Activated CD4-positive, alpha-beta T cell treated with anti-CD3 and anti-CD28 coated beads, Interleukin-2, amount 10 ng/mL, durations not matched to agents 7 days and 5 days (primary cell): ENCODE measurements at places on chromosomes 13 and 19. TPM values are rescaled to one million over a fixed set of nuclear protein-coding genes. Genes with fewer than 3 reads are reported as not detected.

GRCh38 chr13:110217085-110217484 is 89.9 kb downstream of the COL4A1 start:
- no peak for DNase-seq
- H3K27ac ChIP-seq: no peak overlapping the region
- no peaks in the 10 kb centered on the region for H3K36me3 ChIP-seq
- no peak overlapping the region for H3K4me3 ChIP-seq
- peaks cover 22% of the 10 kb centered on the region for H3K27me3 ChIP-seq

DNA sequence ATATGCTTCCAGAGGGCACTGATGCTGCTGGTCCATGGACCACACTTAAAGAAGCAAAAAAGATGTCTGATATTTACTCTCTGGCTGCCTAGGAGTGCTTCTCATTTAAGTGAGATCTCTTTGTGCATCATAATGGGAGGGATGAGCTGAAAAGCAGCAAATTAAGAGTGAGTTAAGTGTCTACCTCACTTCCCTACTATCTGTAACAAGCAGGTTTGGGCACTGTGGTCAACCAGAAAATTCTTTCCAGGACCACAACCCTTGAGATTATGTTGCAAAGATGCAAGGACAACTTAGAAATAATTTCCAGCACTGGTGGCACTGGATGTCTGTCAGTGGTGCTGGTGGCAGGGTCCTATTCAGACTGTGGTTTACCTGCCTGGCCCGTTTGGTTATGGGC is 52.1 kb upstream of the USPL1 start:
- H3K27me3 ChIP-seq: peaks cover 7% of the 10 kb centered on the region
- peaks cover 14% of the 10 kb centered on the region for H3K4me1 ChIP-seq
- DNase-seq: no peak
- H3K36me3 ChIP-seq: no peaks in the 10 kb centered on the region

Gene RFXAP
- 16.7 TPM for total RNA-seq

Gene ANGPTL4
- not detected for total RNA-seq

GRCh38 chr19:2816641-2817040 is 3.0 kb upstream of the ZNF554 start:
- H3K4me1 ChIP-seq: peaks cover 8% of the 10 kb centered on the region
- H3K27ac ChIP-seq: no peak overlapping the region
- no peak overlapping the region for H3K4me3 ChIP-seq
- H3K36me3 ChIP-seq: no peaks in the 10 kb centered on the region

Gene KLK4
- not detected for total RNA-seq

GRCh38 chr19:54707962-54708361 is 16.3 kb upstream of the KIR3DL3 start:
- H3K4me3 ChIP-seq: no peak overlapping the region
- DNase-seq: peak; percentile 32
- no peaks in the 10 kb centered on the region for H3K36me3 ChIP-seq
- H3K4me1 ChIP-seq: peaks cover 27% of the 10 kb centered on the region

Gene KCNN4
- 31.9 TPM for total RNA-seq

Gene PCDH9
- 0.25 TPM for total RNA-seq

DNA sequence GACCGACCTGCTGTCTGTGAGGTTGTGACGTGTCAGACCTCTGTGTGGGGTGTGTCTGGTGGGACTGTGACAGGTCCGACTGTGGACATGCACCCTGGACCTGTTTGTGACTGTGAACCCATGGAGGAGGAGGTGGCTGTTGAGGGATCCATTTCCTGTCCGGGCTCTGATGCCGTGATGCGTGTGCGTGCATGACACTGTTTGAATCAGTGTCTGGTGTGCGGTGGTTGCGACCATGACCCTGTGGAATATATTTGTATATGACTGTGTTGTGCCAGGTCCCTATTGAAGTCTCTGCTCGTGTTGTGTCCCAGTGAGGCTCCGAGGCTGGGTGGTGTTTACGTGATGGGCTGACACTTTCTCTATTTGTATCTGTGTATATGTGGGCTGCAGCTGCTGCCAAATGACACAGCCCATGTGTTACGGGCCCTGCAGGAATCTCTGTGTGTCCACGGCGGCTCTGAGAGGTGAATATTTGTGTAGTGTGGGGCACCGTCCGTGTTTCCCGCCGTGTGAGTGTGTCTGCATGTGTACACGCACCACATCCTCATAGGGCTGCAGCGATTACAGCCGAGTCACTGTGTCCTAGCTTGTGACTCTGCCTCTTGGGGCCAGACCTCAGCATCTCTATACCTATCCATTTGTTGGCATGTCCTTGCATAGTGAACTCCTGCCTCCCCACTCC is 18.3 kb downstream of the CCDC97 start:
- peaks cover 53% of the 10 kb centered on the region for H3K36me3 ChIP-seq
- peaks cover 66% of the 10 kb centered on the region for H3K4me1 ChIP-seq
- peak overlapping the region; percentile 72 for H3K4me3 ChIP-seq
- peak; percentile 58 for DNase-seq

DNA sequence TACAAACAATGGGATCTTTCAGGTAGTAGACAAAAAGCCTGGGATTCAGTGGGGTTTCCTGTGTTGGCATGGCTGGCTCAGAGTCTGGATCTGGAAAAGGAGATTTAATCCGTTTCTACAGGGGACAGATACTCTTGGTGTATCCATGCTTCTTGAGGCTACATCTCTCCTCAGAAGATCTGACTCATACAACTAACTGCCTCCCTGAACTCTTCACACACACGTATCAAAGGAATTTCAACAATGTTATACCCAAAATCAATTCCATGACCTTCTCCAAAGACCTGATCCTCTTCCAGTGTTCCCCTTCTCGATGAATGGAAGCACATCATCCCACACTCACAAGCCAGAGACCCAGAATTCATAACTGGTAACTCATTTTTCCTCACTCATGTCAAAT is 435.3 kb upstream of the NBEA start:
- DNase-seq: no peak
- H3K4me1 ChIP-seq: no peaks in the 10 kb centered on the region
- H3K4me3 ChIP-seq: no peak overlapping the region

Gene RFX2
- 10.4 TPM for total RNA-seq

Gene ITGBL1
- not detected for total RNA-seq

- H3K4me3 ChIP-seq: peak overlapping the region; percentile 76
- peaks cover 9% of the 10 kb centered on the region for H3K36me3 ChIP-seq
- H3K27ac ChIP-seq: no peak overlapping the region
- H3K27me3 ChIP-seq: no peaks in the 10 kb centered on the region
These were observed 2.6 kb downstream of the BBC3 start for GRCh38 chr19:47228168-47228936.

DNA sequence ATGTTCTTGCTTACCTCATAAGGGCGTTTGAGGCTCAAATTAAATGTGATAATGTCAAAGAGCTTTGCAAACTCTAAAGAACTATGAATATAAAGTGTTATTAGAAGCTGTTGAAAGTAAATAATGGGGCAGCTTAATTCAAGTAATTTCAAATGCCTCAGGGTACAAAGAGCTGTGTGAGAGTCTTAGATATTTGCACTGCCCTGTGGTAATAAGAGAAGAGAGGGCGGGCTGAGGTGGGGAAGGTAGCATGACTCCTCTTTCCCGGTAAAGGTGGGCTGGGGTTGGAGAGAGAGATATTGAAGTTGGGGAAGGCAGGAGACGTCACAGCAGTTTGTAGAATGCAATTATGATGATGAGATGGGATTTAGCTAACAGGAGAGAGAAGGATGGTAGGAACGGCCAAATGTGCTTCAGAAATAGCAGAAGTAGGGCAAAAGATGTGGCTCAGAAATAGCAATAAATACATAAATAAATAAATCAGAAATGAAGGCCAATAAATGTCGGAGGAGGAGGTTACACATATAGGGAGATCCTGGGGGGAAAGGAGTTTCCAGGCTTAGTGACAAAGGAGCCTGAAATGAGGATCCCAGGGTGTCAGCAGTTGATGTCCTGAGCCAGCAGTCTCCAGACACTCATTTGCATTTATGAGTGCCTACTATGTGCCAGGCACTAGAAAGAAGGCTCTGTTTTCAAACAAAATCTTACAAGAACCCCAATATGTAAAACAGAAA is 35.7 kb upstream of the RCBTB2 start:
- peaks cover 34% of the 10 kb centered on the region for H3K27me3 ChIP-seq
- peaks cover 21% of the 10 kb centered on the region for H3K36me3 ChIP-seq
- H3K27ac ChIP-seq: no peak overlapping the region
- peaks cover 47% of the 10 kb centered on the region for H3K4me1 ChIP-seq
- no peak overlapping the region for H3K4me3 ChIP-seq

DNA sequence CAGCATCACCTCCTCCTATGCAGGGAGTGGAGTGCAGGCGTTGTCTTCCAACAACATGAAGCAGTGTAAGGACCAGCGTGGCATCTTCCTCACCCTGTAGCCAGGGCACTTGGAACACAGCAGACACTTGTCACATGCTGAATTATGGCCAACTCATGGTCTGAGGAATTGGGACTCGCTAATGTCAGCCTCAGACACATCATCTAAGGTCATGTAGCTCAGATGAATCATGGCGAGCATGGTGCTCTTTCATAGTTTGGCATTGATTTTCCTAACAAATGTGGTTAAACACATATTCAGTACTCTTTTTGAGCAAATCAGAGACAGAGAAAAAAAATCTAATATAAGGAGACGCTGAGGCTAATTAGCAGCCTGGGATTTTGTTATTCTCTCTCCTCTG is 99.6 kb upstream of the SGCG start:
- no peak overlapping the region for H3K4me3 ChIP-seq
- H3K36me3 ChIP-seq: no peaks in the 10 kb centered on the region
- no peak overlapping the region for H3K27ac ChIP-seq
- H3K27me3 ChIP-seq: no peaks in the 10 kb centered on the region
- no peak for DNase-seq
- H3K4me1 ChIP-seq: no peaks in the 10 kb centered on the region

- peak; percentile 61 for DNase-seq
- no peaks in the 10 kb centered on the region for H3K27me3 ChIP-seq
- H3K4me3 ChIP-seq: peak overlapping the region; percentile 41
- peak overlapping the region; percentile 65 for H3K27ac ChIP-seq
- no peaks in the 10 kb centered on the region for H3K36me3 ChIP-seq
- H3K4me1 ChIP-seq: peaks cover 61% of the 10 kb centered on the region
These were observed 350.9 kb downstream of the FOXO1 start for GRCh38 chr13:40315416-40316064.

Gene CEACAM16
- total RNA-seq: not detected

Gene NPAS1
- not detected for total RNA-seq

GRCh38 chr19:21824679-21825078 is 11.3 kb downstream of the ZNF43 start:
- DNase-seq: no peak
- H3K36me3 ChIP-seq: peaks cover 63% of the 10 kb centered on the region
- no peaks in the 10 kb centered on the region for H3K4me1 ChIP-seq

DNA sequence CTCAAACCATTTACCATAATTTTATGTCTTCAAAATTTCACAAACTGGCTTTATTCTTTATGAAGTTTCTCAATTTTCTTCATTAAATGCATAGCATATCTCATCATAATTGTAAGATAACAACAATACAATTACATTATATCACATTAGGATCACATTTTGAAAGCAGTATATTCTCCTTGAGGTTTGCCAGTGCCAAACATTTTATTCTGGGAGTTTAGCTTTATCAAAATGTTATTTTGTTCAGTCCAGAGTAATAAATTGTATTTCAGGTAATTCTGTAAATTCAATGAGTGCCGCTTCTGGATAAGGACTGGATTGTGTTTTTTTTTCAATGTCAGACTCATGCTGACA is 234.6 kb upstream of the MIR17HG start:
- DNase-seq: no peak
- no peak overlapping the region for H3K4me3 ChIP-seq
- H3K36me3 ChIP-seq: no peaks in the 10 kb centered on the region
- no peak overlapping the region for H3K27ac ChIP-seq
- H3K4me1 ChIP-seq: no peaks in the 10 kb centered on the region

DNA sequence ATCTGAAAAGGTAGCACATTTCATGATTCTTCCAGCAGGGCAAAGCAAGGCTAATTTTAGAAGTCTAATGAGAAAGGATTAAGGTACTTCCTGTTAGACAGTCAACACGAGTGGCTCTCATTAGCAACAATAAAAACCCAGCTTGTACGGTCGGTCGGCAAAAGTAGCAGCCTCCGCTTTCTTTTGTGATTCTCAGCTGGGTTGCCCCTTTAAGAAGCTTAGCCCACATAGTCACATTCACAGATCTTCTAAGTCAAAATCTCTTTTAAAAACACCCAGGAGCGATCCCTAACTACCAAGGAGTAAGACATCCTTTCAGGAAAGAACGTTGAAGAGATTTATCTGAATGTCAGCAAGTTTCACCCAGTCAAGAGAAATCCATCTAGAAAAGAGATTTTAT is 684.8 kb downstream of the DIAPH3 start:
- H3K27me3 ChIP-seq: peaks cover 7% of the 10 kb centered on the region
- no peak for DNase-seq
- no peak overlapping the region for H3K4me3 ChIP-seq
- H3K36me3 ChIP-seq: no peaks in the 10 kb centered on the region

GRCh38 chr13:99217461-99218110 is 16.9 kb downstream of the UBAC2 start:
- H3K36me3 ChIP-seq: peaks cover 40% of the 10 kb centered on the region
- peak overlapping the region; percentile 56 for H3K4me3 ChIP-seq
- peak overlapping the region; percentile 87 for H3K27ac ChIP-seq
- H3K4me1 ChIP-seq: peaks cover 79% of the 10 kb centered on the region

DNA sequence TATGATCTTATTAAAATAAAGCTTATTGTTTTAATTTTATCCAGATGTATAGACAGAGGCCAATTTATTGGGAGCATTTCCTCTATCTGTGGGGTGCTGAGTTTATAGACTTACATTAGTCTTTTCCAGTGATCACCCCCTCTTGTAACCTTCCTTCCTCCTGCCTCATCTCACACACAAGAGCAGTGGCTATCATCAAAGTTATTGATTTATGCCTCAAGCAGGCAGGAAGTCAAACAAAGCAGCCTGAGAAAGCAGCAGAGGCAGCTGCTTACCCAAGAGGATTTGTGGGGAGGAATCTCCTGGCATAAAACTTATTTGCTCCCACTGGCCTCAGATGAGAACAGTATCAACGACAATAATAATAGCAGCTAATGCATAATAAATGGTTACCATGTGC is 26.3 kb upstream of the DCLK1 start:
- no peaks in the 10 kb centered on the region for H3K36me3 ChIP-seq
- H3K4me1 ChIP-seq: no peaks in the 10 kb centered on the region
- peaks cover 8% of the 10 kb centered on the region for H3K27me3 ChIP-seq
- no peak overlapping the region for H3K4me3 ChIP-seq

Gene FFAR1
- total RNA-seq: not detected

GRCh38 chr19:18477974-18478373 is 40.0 kb upstream of the ISYNA1 start:
- H3K36me3 ChIP-seq: peaks cover 4% of the 10 kb centered on the region
- no peaks in the 10 kb centered on the region for H3K27me3 ChIP-seq
- no peak for DNase-seq
- peak overlapping the region; percentile 76 for H3K27ac ChIP-seq
- peaks cover 67% of the 10 kb centered on the region for H3K4me1 ChIP-seq

GRCh38 chr19:41327576-41328156 is 17.7 kb downstream of the CCDC97 start:
- DNase-seq: peak; percentile 79
- H3K4me1 ChIP-seq: peaks cover 69% of the 10 kb centered on the region
- peak overlapping the region; percentile 72 for H3K4me3 ChIP-seq
- H3K27me3 ChIP-seq: no peaks in the 10 kb centered on the region
- peak overlapping the region; percentile 93 for H3K27ac ChIP-seq
- peaks cover 55% of the 10 kb centered on the region for H3K36me3 ChIP-seq

Gene SULT2B1
- total RNA-seq: 0.21 TPM

GRCh38 chr19:5804516-5805461 is at the start of gene NRTN:
TSS of gene NRTN (plus strand) at chr19:5805067. CDS start at chr19:5824166, 19,099 bp downstream.
- H3K27me3 ChIP-seq: peaks cover 38% of the 10 kb centered on the region
- H3K4me1 ChIP-seq: peaks cover 24% of the 10 kb centered on the region
- no peak for DNase-seq
- no peaks in the 10 kb centered on the region for H3K36me3 ChIP-seq
- peak within 1 kb of the TSS; percentile 50 for H3K27ac ChIP-seq
